PC-9 (cell line): ENCODE measurements at places on chromosomes 11 and 22. TPM values are rescaled to one million over a fixed set of nuclear protein-coding genes. Genes with fewer than 3 reads are reported as not detected.

The USP2 gene
- total RNA-seq, result 2.1 and 2.7 TPM in 2 replicates

The CDC45 gene
- 27.5 and 29.1 TPM in 2 replicates for total RNA-seq

The CASP5 gene
- not detected in 2 replicates for total RNA-seq

The OR2AG2 gene
- total RNA-seq, result 0.11 and 0.25 TPM in 2 replicates

The CRYAB gene
- total RNA-seq, result not detected in 2 replicates
